ENCODE measurements at places on chromosomes 5 and 9. TPM values are rescaled to one million over a fixed set of nuclear protein-coding genes. Genes with fewer than 3 reads are reported as not detected.

GRCh38 chr9:4333787-4334186, 33.9 kb upstream of the GLIS3 start:
- no peak for DNase-seq

DNA sequence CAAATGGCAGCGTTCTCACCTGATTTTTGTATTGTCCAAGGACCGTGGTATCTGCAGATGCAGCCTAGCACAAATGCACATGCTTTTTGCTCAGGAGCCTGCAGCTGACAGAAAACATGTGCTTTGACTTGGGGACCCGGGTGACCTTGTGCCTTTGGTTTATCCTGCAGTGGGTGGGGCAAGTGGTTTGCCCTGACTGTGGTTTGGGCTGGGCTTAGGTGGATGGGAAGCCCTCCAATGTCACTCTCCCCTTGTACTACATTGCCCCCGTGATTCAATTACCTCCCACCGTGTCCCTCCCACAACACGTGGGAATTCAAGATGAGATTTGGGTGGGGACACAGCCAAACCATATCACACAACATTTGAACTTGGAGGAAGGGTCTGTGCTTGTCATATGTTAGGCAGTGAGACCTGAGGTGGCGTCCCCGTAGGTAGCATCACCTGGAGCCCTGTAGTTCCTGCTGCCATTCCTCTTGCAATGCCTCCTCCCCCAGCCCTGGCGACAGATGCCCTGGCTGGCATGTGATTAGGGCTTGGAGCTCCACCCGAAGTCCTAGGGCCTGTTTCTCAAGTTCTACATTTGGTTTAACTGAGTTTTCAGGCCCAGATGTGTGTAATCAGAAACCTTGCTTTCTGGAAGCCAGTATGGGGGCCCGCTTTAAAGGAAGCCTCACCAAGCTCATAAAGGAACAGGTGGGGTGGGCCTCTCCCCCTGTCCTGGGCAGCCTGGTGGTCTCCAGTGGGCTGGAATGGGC, 2.1 kb downstream of the ANKRD33B start:
- no peak for DNase-seq

DNA sequence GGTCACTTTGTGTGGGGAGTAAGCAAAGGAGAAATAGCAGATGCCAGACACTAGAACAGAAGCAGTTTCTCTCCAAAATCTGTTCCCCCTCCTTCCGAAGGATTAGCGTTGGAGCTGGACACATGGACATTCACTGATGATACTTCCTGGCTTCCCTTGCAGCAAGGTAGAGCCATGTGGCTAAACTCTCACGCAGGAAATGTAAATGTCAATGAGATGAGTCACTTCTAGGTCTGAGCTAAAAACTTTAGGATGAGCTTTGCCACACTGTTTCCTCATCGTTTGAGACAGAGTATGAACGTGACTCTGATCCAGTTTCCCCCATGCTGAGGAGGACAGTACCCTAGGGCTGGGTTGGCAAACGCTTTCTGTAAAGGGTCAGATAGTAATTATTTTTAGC, 5.1 kb downstream of the BHMT2 start:
- no peak for DNase-seq

GRCh38 chr5:81288021-81288433, 13.4 kb upstream of the ZCCHC9 start:
- DNase-seq: no peak

DNA sequence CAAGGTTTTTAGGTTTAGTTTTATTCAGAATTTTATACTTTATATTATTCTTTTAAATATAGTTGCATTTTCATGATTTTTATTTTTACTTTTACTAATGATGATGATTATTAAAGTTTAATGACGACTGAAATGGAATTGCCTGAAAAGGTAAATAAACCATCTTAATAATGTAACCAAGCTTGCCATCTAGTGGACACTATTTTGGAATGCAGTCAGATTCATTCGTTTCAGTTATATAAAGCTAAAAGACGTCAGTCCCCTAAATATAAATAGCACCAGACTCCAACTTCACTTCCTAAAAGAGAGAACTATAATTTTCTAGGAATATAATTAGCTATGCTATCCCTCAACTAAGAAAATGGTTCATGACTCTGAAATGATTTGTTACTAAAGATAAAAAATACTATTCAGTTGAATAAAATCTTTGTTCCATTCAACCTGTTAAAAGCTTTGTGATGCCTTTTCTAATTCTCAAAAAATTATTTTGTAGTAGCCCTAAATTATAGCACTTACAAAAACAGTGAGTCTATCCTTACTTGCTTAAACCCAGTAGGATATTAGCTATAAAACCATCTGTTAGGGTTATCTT, 19.9 kb downstream of the ABITRAM start:
- DNase-seq: no peak

GRCh38 chr9:20351715-20352114, 270.6 kb downstream of the MLLT3 start:
- no peak for DNase-seq

DNA sequence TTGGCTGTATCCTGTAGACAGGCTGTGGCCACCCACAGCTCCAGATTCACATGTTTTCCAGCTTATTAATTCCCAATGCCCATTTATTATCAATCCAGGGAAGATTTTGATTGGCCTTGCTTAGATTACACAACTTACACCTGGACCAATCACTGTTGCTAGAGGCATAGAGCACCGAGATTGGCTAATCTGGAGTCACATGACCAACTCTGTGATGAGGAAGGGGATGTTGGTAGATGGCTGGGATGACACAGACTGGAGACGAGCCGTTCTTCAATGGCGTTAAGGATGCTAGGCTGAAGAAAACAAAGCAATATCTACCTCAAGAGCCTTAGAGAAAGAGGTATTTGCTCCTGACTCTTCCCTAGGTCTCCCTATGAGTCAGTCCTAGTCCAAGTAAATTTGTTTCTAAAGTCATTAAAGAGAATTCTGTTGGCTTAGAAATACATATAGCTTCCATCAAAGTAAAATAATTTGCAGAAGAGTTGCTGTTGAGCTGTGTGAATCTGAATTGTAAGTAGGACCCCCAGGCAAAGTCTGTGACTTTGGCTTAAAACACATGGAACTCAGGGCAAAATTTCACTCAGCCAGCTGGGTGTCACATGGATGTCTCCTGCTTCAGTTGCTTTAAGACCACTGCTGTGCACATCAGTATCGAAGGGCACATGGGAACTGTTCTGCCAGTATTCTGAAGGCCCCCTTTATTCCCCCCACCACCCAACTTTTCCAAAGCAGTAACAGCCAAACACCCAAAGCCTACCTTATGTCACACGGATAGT, 326.4 kb upstream of the KLF4 start:
- no peak for DNase-seq

- no peak for DNase-seq
These were observed 134.6 kb upstream of the ADRA1B start for GRCh38 chr5:159781626-159782157.

- DNase-seq: no peak
These were observed 43.5 kb upstream of the PCAT7 start for GRCh38 chr9:94511134-94511954.

DNA sequence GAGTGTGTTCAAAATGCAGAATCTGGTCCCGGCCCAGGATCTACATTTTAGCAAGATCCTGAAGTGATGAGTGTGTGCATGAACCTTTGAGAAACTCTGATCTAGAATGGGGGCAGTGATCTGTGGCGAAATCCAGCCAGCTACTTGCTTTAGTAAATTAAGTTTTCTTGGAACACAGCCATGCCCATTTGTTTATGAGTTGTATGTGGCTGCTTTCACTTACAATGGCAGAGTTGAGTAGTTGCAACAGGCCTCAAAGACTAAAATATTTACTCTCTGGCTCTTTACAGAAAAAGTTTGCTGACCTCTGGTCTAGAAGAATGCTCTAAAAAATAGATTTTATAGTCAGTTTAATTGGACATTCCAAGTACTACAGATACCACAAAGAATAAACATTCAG, 588.3 kb downstream of the BNC2 start:
- no peak for DNase-seq

DNA sequence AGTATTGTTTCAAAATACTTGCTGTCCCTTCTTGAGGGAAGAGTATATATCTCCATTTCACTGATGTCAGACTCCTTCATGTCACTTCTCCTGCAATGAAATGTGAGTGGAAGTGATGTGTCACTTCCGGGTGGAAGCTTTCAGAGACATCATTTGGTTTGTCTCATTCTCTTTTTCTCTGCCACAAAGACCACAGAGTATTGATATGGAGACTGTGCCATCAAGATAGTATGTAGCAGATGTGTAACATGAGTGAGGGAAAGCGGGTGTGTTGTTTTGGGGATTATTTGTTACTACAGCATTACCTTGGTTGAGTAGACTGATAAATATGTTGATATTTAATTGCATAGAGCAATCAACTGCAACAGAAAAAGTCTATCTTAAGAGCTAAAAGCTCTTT, 169.8 kb downstream of the FBXL7 start:
- no peak for DNase-seq

GRCh38 chr5:148397968-148398595, 14.3 kb downstream of the FBXO38 start:
- no peak for DNase-seq

DNA sequence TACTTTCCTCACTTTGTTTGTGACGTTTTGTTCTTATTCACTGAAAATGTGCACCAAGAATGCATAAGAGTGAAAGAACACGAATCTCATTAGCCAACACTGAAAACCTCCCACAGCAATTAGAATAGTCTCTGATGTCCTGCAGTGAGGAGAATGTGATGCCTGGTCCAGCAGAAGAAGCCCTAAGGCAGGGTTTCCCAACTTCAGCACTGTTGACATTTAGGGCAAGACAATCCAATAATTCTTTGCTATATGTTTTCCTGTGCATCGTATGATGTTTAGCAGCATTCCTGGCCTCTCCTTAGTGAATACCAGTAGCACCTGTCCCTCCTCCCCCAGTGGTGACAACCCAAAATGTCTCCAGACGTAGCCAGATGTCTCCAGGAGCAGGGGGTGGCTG, 14.8 kb downstream of the MVB12B start:
- no peak for DNase-seq

GRCh38 chr9:133691626-133692363, 46.4 kb downstream of the SARDH start:
- DNase-seq: no peak

DNA sequence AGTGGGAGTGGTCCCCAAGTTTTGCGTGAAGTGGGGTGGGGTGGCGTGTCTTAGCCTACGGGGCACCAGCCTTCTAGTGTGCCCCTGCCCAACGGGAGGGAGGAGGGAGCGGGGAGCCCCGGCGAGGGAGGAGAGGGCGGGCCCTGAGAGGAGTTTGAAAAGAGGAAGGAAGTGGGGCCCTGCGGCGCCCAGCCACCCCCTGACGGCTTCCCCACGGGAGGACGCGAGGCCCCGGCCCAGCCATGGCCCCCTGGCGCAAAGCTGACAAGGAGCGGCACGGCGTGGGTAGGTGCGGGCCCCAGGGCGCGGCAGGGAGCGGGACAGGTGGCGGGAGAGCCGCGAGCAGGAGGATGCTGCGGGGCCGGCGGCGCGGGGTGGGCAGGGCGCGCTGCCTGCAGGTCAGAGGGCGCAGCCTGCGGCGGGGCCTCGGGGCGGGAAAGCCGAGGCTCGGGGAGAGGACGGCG, at the start of gene DOCK2:
Gene DOCK2 (plus strand): TSS at position 191 of the 464 bp plus-strand sequence. CDS start 52 bp downstream, at position 243.
- peak; percentile 77 for DNase-seq

GRCh38 chr5:329768-330167, 8.3 kb downstream of the AHRR start:
- no peak for DNase-seq

DNA sequence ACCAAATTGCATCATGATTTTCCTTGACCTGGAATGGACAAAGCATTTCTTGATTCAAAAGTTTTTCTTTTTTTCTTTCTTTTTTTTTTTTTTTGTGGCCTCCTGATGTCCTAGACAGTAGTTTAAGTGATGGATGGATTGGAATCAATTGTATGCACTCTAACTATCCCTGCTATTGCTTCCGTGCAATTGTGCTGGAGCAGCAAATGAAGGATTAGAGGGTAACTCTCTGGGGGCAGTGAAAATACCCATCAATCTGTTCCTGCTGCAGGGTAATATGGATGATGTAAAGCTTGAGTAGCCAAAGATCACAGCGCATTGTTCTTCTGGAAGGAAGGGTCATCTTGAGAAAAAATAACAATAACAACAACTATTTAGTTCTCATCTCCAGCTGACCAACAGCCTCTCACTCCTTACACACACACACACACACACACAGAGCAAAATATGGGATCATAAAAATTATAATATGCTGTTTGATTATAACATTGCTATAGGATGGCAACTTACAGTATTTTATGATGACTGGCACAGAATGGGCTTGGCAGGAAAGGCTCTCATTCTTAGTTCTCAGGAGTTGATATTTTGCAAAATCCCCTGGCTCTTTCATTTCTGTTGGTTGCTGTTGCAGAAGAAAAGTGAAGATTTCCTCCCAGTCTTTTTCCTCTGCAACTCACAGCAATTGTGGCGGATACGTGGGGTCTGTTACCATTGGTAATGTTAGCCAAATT, 160.9 kb upstream of the DMAC1 start:
- no peak for DNase-seq

GRCh38 chr9:87595610-87596009, 97.9 kb downstream of the DAPK1 start:
- no peak for DNase-seq

DNA sequence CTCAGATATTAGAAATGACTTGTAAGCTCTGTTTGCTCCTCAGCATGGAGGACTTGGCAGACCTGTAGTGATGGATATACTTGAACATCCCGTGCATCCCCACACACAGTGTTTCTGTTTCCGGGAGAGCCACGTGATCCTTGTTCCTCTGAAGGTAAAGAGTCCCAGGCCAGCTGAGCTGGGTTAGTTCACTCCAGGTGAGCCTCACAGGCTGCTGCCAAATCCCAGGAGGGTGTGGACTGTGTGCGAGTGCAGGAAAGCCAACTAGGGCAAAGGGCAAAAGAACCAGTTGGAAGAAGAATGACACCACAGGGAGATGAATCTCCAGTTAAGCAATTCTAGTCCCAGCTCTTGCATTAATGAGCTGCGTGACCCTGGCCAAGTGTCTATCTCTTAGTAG, 10.4 kb upstream of the TOMM5 start:
- DNase-seq: peak; percentile 61

- no peak for DNase-seq
These were observed 49.6 kb upstream of the ITGA1 start for GRCh38 chr5:52738095-52738506.

GRCh38 chr9:126429190-126429589, 102.6 kb downstream of the MVB12B start:
- no peak for DNase-seq

DNA sequence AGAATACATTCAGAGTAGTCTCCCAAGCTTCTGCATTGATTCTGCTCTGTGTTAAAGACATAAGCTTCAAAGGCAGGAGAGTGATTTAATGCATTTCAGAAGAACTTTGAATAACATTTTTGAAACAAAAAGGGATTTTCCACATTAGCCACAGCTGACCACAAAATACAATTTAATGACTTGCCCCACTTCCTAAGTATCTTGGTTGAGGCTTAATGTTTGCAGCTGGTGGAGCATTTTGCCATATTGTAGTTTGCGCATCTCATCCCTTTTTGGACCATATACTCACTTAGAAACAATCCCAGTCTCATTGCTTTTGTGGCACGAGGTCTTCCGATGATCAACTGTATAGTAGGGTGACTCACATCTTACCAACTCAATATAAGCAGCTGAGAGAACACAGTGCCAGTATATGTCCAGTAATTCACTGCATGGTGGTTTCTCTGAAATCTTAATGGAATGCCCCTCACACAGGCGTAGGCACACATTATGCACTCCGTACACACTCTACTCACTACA, 455.8 kb upstream of the PTGER4 start:
- DNase-seq: no peak

The FNBP1 gene
- total RNA-seq: 27.2 TPM

The ZNF608 gene
- total RNA-seq: 11.7 TPM

The HTR4 gene
- total RNA-seq: not detected

The C8G gene
- 1.7 TPM for total RNA-seq

The DROSHA gene
- total RNA-seq: 36.2 TPM

Data from psoas muscle (tissue), 8 donors.